ENCODE measurements at places on chromosomes 6 and 20.
A peak's percentile ranks its signal among the peaks of the same experiment; 100 is the strongest.

- DNase-seq = no peak
Measured at GRCh38 chr20:41733151-41733550, 115.0 kb upstream of the CHD6 start.

DNA sequence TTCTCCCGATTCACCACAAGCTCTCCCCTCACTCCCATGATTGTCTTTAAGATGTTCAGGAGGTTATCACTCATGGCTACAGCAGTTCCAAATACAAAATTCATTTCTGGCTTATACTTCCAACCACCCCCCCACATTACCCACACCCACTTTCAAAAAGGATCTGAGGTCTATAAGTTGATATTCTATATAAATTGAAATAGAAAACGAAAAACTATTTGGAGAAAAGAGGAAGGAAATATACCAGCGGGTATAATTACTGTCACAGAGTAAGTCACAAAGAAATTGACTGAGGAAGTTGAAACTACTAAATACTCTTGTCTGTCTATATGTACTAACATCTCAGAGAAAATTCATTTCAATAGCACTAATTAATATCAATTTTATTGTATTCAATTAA is 112.7 kb upstream of the TNFAIP3 start:
- no peak for DNase-seq

DNA sequence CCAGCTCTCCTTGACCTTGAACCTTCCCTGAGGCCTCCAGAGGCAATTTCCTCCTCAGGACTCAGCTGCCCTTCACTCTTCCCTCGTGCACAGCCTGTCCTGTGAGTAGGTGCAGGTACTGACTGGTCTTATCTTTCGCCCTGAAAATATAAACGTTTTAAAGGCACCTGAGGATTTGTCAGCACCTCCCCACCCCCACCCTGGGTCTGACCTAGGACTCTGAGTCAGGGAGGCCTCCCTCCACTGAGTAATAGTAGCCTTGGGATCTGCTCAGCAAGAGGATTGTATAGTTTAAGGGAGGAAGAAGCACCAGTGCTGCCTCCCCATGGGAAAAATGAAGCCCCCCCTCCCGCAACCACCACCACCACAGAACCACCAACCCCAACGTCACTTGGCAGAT is 54.6 kb downstream of the PPARD start:
- DNase-seq = peak; percentile 26

- no peak for DNase-seq
Measured at GRCh38 chr6:72564231-72564630, 57.6 kb upstream of the KCNQ5 start.

DNA sequence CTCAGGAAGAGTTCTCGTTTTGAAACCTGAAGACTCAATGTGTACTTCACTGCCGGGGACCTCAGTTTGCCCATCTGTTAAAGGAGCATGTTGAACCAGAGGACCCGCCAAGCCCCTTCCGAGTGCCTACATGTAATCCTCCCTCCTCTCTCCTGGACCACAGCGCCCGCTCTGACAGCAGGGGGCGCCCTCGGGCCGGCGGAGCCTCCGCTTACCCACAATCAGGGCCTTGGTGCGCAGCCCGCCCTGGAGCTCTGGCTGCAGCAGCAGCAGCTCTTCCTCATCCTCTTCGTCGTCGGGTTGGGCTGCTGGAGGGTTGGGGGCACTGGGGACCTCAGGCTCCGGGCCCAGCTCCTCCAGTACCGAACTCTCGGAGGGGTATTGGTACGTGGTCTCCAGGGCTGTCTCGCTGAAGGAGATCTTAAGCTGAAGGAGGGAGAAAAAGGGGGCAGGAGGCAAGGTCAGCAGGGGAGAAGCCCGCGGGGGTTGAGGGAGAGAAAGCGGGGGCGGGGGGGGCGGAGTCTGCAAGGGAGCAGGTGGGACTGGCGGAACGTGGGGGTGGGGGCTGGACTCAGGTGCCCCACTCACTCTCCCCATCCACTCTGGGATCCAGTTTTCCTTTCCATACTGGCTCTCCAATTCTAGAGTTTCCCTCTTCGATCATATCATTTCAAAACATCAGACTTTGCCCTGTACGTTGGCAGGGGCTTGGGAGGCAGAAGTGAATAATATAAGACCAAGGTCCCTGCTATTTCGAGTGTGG is 6.3 kb upstream of the DHX16 start:
- DNase-seq = peak; percentile 92

GRCh38 chr20:61849376-61849775 is 216.3 kb downstream of the TAF4 start:
- no peak for DNase-seq

DNA sequence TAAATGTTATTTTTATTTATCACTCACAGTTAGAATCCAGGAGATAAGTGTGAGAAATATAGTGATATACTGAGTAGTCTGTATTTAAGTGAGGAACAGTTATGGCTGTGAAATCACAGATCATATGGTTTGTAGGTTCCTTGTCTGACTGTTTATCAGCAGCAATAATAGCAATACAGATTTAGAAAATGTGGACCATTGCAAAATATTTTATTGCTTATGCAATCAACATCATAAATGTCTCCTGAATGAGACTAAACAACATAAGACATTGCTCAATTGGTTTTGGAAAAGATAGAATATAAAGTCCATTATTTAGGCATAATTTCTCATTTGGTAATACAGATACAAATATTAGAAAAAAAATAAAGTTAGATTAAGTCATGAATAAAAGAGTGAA is 43.7 kb downstream of the CCDC170 start:
- no peak for DNase-seq

DNA sequence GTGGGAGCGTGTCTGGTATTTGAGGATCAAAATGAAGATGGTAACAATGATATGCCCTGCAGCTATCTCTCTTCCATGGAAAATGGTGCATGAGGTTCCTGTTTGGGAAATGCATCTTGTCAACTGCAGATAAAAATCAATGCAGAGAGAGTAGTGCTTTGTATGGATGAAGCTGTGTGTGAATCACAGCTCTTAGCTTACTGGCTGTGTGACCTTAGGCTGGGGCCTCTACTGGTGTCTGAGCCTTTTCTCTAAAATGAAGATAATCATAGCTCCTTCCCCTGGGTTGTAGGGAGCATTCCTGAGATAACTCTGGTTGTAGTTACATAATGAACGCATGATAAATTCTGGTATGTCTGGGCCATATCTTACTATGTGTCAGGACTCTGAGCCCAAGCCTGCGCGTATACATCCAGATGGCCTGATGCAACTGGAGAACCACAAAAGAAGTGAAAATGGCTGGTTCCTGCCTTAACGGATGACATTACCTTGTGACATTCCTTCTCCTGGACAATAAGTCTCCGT is 19.6 kb downstream of the ANGPT4 start:
- DNase-seq = no peak

- DNase-seq = no peak
Measured at GRCh38 chr6:147287869-147288271, 83.7 kb downstream of the STXBP5 start.

DNA sequence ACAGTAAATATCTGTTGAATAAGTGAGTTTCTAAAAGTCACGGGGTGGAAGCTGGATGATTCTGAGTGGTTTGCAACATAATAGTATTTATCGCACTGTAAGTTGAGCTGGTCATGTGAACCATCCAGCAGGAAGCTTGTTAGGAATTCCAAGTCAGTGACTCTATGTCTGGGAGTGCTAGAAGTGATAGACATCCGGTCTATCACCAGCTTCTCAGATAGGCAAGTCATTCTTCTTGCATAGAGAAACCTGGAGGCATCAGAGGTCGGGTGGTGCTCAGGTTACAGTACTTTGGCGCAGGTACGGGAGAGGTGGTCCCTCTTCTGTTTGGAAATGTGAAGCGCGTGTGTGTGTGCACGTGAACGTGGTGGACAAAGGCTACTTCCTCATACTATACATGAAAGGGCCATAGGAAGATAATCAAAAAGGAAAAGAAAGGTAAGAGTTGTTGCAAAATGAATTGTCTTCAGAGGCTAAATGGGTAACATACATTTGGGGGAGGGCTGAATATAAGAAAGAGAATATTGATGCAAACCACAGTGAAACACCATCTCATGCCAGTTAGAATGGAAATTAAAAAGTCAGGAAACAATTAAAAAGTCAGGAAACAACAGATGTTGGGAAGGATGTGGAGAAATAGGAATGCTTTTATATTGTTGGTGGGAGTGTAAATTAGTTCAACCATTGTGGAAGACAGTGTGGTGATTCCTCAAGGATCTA is 299.3 kb upstream of the ZFP64 start:
- no peak for DNase-seq

GRCh38 chr6:130966344-130966980 is 96.6 kb downstream of the EPB41L2 start:
- DNase-seq = no peak

- peak; percentile 90 for DNase-seq
Measured at GRCh38 chr20:34069341-34070078, 42.5 kb downstream of the EIF2S2 start.

DNA sequence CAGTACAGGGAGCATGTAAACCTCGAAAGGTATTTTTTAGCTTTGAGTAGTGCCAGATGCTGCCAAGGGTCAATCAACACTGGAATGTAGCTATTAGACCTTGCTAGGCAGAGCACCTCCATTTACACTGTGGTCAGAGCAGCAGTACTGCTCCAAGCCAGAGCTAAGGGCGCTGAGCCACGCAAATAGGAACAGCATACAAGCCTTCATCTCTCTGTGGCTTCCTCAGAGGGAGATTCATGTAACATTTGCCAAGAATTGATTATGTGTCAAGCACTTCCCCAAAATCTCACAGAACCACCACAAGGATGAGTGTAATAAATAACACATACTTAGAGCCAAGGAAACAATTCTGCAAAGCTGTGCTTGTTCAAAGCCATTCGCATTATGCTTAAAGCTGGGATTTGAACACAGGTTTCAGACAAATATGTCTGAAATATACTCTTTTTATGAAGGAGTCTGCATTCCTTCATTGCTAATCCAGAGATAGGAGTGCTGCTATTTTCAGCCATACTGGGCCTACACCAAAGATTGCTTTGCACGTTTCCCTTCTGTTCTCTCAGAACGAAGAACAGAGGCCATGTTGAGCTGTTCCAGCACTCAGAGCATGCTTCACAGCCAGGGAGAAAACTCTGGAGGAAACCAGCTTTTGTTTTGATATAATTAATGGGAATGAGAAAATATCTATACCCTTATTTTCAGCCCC is 97.7 kb downstream of the SLC16A10 start:
- DNase-seq = no peak

GRCh38 chr20:41165001-41165882 is 27.9 kb downstream of the PLCG1 start:
- DNase-seq = no peak

- peak; percentile 86 for DNase-seq
Measured at GRCh38 chr20:32651537-32651936, 22.2 kb downstream of the C20orf203 start.

DNA sequence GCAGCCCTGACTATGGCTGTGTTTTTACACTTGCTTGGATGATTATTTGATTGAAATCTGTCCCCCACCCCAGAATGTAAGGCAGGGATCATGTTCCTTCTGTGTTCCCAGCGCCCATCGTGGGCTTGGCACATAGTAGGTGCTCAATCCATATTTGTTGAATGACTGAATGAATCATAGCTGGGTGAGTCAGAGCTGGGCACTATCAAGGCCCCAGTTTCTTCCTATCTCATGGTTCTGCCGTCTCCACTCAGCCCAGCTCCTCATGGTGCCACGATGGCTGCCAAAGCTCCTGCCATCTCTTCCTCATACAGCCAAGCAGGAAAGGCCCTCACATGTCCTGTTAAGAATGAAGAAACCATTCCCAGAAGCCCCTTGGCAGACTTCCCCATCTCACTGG is 29.0 kb downstream of the CEBPB start:
- DNase-seq = no peak

DNA sequence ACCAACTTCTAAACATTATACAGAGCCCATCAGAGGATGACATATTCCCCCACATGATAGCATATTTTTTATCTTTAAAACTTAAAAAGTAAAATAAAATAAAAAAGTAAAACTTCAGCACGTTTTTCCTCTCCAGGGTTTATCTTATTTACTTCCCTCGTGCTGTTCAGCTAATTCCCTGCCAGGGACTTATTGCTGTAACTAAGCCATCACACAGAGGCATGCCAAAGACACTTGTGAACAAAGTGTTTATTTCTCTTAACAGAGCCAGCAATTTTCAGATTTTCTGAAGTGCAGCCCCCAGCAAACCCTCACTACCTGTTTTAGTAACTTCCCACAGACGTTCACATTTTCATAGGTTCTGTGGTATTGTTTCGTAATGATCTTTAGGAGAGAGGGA is 293.8 kb downstream of the ZNF217 start:
- peak; percentile 75 for DNase-seq

DNA sequence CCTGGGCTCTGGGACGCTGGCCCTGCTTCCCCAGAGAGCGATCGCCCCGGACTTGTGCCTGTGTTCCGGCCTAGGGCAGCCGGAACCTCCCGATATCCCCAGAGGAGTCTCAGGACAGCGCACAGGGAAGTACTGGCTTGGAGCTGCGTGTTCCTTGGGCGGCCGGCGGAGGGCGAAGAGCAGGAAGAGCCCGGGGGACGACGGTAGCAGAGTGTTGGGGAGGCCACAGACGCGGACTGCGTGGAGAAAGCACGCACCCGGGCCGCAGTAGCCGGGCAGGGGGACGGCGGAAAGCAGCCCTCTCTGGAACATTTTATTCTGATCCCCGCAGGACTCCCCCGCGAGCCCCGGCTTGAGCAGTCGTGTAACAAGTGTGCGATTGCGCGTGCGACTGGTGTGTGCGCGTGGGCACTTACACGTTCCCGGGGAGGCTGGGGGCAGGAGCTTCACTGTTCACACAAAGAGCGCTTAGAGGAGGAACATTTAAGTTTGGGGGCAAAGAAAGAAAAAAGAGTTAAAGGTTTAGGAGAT is 36.1 kb downstream of the NCR2 start:
- peak; percentile 61 for DNase-seq

- DNase-seq = peak; percentile 5
Measured at GRCh38 chr6:79841577-79842375, 105.6 kb downstream of the ELOVL4 start.

DNA sequence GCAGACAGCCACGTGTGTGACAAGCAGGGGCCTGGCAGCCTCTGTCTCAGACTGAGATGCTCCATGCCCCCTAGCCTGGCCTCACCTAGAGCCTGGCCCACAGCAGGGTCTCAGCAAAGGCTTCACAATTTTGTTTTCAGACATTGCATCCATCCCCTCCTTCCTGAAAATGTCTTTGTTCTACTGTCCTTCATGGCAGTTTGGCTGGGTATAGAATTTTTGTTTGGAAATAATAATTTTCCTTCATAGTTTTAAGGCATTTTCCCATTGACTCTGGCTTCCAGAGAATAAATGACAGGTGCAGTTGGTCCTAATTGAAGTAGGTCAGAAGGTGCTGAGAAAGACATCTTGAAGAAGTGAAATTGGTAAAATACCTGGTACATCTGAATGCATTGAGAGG is 216.2 kb downstream of the EYA2 start:
- DNase-seq = no peak

DNA sequence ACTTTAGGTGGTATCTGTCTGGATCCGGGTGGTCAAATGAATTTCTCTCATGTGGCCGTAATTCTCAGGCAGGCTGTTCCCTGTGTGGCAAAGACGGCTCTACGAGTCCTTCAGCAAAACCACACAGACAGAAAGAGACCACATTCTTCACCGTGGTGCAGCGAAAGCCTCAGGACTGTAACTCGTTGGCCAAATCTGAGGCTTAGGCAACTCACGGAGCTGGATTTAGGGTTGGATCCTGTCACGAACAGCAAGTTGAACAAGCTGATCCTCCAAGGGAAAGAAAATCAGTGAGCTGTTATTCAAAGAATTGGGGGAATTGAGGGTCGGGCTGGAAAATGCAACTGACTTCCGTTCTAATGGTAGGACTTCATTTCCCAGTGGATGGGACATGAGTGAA is 167.4 kb downstream of the ZMYND8 start:
- no peak for DNase-seq

Measured in NCI-H82 (cell line).